Stimulated activated CD8-positive, alpha-beta memory T cell treated with anti-CD3 and anti-CD28 coated beads, Interleukin-15, amount 100 ng/mL, for 48 hours (primary cell): ENCODE measurements at places on chromosomes 5 and 9.

DNA sequence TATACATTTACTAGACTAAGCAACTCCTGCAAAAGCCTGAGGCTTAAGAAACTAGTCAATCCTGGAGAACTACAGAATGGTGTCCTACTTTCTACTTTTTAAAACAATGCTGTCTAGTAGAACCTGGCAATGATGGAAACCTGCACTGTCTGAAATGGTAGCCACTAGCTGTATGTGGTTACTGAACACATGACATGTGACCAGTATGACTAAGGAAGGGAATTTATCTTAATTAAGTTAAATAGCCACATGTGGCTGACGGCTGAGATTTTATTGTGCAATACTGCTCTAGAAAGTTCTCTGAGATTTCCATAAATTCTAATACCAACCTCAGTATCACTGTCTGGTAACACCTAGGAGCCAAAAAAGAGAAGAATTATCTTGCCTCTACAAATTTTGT is 44.9 kb upstream of the RAPGEF6 start:
- no peak for DNase-seq

DNA sequence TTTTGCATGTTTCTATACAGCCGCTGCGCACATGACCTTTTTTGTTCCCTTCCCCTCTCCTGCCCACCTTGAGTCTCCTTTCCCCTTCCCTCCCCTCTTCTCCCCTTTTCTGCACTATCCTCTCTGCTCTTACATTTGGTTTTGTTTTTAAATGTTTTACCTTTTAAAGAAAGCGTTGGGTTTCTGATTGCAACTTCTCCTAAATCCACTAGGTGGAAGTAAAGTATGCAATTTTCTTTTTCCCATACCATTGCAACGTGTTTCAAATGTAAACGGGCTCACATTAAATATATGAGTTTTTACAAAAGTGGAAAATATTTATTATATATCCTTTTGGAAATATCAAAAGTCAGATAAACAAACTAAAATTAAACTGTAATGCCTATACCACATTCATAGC is 500.9 kb downstream of the DIRAS2 start:
- DNase-seq, result no peak

- no peak for DNase-seq
These were observed 164.2 kb upstream of the PTGER4 start for GRCh38 chr5:40515476-40515875.

- no peak for DNase-seq
These were observed 80.6 kb upstream of the MEGF10 start for GRCh38 chr5:127210042-127210441.

- no peak for DNase-seq
These were observed 8.8 kb upstream of the PRDM6 start for GRCh38 chr5:123080215-123080614.

DNA sequence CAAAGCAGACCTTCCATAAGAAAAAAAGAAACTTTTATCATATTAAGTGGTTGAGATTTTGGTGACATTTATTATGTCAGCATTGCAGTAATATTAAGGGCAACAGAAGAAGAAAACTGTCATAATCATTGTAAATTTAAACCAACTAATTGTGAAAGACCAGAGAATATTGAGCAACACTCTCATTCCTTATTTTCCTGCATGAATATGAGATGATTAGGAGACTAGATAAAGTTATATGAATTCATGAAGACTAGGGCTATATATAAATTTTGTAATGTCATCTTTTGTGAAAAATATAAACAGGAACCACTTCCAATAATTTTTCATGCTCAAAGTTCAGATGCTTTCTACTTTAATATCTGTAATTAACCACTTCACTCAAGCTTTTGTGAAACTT is 974.5 kb upstream of the CDH10 start:
- no peak for DNase-seq

DNA sequence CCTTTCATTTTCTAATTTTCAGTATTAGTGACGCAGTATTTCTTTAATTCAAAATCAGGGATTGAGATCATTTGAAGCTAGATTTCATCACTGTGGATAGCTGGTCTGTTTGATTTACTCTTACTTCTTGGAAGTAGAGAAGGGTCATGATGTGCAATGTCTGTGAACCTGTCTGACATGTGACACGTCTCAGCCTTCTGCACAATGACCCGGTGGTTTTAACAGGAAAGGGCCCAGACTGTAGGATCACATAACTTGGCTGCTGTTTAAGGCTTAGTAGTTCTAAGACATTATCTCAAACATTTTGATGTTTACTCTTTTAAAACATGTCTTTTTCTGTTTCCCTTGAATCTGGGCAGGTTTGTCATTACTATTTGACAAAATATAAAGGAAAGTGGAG is 823.3 kb upstream of the NUDT12 start:
- DNase-seq, result no peak

GRCh38 chr9:134712243-134712642 is 70.6 kb downstream of the COL5A1 start:
- no peak for DNase-seq

DNA sequence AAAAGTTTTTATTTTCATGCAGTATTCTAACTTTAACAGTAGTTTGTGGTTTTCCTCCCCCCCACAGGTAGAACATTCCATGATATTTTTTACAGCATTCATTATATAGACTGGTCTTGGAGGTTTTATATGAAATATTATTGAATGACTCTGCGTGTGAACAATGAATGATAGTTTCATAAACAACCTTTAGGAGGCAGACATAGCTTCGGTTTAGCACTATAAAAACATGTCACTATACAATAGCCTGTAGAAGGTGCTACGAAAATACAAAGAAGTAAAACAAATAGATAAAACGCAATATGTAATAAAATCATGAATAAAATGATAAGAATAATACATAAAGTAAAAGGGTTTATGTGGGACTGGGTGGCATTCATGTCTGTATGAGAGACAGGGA is 8.5 kb downstream of the KLF4 start:
- no peak for DNase-seq

DNA sequence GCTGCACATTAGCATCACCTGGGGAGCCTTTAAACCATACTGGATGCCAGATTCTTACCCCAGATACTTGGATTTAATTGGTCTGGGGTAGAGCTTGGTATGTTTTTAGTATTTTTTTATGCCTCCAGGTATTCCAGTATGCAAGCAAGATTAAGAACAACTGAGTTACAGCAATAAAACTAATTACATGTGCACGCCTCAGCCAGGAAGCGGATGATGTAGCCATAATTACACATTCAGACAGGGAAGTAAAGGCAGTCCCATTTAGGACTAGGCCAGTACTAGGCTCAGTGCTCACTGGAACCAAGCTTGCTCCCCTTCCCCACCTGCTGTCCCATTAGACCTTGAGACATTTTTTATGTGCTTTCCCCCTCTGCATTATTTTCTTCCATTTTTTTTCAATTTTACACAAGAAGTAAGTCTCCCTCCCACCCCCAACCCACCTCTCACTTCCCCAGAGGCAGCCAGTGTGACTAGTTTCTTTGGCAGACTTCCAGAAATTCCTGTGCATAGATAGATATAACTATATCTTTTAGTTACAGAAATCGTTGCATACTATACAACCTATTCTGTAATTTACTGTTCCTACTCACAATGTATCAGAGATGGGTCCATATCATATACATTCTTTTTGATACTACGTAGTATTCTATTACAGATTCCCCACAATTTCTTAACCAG is 7.1 kb upstream of the GNAQ start:
- DNase-seq, result no peak

GRCh38 chr5:5512543-5512942 is 90.1 kb downstream of the ICE1 start:
- no peak for DNase-seq

DNA sequence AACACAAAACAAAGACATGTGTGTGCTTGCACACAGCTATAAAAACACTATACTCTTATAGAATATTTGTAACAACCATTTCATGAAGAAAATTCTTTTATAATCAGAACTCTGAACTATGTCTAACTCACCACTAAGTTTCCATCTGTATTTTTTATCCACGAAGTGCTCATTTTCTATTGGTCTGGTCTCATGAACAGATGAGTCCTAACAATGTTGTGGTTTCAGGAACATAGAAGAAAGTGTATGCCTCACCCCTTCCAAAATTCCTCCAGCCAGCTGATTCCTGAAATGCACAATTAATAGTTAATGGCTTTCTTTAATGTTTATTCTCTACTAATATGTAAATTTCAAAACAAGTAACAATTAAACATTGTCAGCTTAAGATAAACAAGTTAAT is 325.3 kb upstream of the GRAMD2B start:
- DNase-seq, result no peak

DNA sequence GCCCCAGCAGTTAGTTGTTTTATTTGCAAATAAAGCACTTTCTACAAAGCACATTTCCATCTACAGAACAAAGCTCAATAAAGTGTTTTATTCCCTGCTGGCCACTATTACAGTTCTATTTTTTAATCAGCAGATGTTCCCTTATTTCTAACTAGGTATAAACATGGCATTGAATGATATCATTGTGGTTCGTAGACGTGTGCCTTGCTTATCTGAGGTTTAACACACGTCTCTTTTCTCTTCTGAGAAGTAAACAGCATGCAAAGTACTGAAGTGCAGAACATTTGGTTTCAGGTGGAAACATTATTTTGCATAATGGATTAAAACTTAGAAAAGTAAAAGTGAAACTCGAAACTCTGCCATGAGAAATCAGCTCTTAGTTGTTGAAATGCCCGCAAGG is 1989.3 kb upstream of the WWC1 start:
- no peak for DNase-seq

DNA sequence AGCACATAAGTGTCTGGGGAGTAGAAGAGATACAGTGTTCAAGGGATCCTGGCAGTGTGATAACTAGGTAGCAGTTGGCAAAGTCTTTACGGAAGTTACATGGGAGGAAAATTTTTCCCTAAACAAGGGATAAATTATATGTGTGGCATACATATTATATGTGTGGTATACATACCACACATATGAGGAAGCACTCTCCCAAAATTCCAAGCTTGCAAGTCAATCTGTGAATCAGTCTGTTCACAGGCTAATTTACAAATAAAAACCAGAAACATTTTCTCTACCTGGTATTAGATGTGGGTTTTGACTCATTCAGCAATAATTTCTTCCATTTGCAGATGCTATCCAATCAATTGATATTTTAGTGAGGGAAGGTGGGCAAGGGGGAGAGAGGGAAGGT is 110.0 kb downstream of the ISOC1 start:
- no peak for DNase-seq

GRCh38 chr9:128102196-128102595 is 25.3 kb downstream of the PTGES2 start:
- DNase-seq, result no peak

GRCh38 chr5:124744170-124744971 is 2.1 kb downstream of the ZNF608 start:
- no peak for DNase-seq

GRCh38 chr9:130306823-130307666 is 41.5 kb downstream of the HMCN2 start:
- no peak for DNase-seq

- peak; percentile 76 for DNase-seq
These were observed 719 bp downstream of the PAIP2 start for GRCh38 chr5:139342423-139342723.

GRCh38 chr5:21398511-21398910 is 1410.5 kb upstream of the CDH18 start:
- no peak for DNase-seq

DNA sequence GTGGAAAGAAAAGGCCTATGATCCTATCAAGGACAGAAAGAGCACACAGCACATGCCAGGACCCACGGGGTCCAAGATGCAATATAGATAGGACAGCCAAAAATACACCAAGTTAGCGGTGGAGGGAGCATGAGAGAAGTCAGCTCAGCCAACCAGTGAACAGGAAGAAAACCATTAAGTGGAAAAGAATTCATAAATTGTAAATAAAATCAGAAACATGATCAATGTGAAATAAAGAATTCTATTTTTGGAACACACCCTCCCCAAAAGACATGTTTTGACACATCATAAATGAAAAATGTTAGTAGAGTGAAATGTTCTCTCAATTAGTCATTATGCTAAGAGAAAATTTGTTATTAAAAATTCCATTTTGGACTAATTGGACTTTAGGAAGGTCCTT is 35.6 kb downstream of the ATPSCKMT start:
- no peak for DNase-seq

DNA sequence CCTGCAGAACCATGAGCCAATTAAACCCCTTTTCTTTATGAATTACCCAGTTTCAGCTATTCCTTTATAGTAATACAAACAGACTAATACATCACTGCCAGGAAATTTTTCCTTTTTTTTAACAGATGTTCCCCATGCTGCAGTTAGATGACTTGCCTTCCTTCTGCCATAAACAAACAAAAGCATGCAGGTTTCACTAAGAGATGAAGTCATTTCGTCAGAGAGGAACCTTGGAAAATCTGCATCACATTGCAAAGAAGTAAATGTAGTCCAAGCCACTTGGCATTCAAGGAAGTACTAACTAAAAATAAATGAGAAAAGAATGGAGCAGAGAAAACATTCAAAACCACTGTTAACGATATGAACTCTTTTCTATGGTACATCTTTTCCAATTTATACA is 194.1 kb upstream of the EFNA5 start:
- DNase-seq, result no peak

DNA sequence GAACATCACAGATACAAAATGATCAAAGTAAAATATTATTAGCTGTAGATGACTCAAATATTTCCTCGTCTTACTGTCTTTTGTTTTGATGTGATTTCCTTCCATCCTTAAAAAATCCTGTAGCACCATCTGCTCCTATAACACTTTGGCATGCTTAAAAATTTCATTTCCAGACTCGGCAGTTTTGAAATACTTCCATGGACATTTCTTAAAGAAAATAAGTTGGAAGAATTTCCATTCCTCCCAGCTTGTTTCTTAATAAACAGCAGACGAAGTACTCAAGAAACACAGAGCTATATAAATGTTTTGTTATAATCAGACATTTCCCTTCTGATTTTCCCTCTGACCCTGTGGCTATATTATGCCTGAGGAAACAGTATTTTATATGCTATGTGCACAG is 41.2 kb upstream of the SVEP1 start:
- DNase-seq, result no peak

- no peak for DNase-seq
These were observed 55.8 kb downstream of the LRSAM1 start for GRCh38 chr9:127506814-127507750.

DNA sequence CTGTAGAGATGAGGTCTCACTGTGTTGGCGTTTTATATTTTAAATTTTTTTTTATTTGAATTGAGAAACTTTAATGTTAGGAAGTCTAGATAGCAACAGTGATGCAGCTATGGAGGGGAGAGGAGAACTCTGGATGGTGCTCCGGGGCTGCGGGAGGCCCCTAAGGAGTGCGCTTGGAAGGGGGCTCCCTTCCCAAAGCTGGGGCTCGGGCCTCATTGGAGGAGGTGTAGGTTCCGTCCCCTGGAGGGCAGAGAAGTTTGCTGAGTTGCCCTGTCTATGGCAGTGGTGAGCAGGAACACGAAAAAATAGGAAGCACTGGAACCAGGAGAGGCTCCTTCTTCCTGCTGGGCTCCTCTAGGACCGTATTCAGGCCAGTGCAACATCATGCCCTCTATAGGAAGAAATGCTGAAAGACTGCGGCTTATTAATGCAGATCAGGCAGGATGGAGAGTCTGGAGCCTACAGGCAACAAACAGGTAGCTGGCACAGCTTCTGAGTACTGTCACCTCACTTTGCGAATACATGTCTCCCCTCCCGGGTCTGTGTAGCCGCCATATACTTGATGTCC is 16.1 kb downstream of the AHRR start:
- no peak for DNase-seq

GRCh38 chr5:180212363-180213255 is 3.6 kb upstream of the RASGEF1C start:
- DNase-seq, result no peak

GRCh38 chr5:110651507-110651906 is 75.0 kb downstream of the TMEM232 start:
- DNase-seq, result no peak

- no peak for DNase-seq
These were observed 36.7 kb downstream of the SARDH start for GRCh38 chr9:133701321-133701980.
